Effector memory CD4-positive, alpha-beta T cell (primary cell): ENCODE measurements at places on chromosomes 16 and 17.

GRCh38 chr16:79991969-79992368 lies 391.4 kb upstream of the MAF start:
- H3K27me3 ChIP-seq, result no peaks in the 10 kb centered on the region
- H3K27ac ChIP-seq, result no peak overlapping the region
- H3K4me1 ChIP-seq, result no peaks in the 10 kb centered on the region
- no peaks in the 10 kb centered on the region for H3K36me3 ChIP-seq
- H3K4me3 ChIP-seq, result no peak overlapping the region
- no peak for DNase-seq

DNA sequence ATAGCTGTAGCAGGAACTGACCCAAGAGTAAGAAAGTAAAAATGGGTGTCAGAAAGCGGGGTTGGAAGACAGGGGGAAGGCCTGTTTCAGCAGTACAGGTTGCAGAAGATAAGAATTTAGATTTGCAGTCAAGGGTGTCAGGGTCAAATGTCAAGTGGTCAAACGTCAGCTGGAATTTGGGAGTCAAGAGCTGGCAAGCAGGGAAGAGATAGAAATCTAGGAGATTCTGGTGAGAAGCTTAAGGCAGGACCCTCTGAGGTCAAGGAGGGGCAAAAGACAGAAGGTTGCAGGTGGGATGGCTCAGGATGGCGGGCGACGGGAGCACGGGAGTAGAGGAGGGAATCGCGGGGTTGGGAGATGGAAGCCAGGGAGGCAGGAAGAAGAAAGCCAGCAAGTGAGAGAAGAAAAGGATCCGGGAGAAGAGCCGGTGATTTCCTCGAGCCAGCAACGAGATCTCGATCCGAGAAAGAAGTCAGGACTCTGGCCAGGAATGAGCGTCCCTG lies 335 bp downstream of the SLC25A35 start:
- H3K4me3 ChIP-seq, result peak overlapping the region; percentile 81
- no peaks in the 10 kb centered on the region for H3K27me3 ChIP-seq

GRCh38 chr16:2019518-2019920 lies at the start of gene NPW:
NPW (plus strand) TSS chr16:2019785.
- no peak within 1 kb of the TSS for H3K4me3 ChIP-seq
- H3K27me3 ChIP-seq, result peaks cover 20% of the 10 kb centered on the region
- no peaks in the 10 kb centered on the region for H3K36me3 ChIP-seq
- no peak within 1 kb of the TSS for H3K27ac ChIP-seq
- DNase-seq, result no peak
- peaks cover 22% of the 10 kb centered on the region for H3K4me1 ChIP-seq

DNA sequence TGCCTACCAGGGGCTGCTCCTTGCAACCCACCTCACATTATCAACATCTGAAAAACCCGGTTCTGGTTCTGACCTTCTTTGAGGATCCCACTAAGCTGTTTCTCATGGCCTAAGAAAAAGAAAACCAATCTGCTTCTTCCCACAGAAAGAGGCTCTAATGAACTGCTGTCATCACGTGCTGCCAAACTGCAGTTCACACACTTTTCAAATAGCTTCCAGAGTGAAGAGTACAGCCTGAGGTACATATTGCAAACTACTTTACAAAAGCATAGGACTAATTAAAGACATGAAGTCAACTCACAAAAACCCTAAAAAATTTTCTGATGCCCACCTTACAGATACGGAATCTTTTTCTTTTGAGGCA lies 36.7 kb downstream of the SMG6 start:
- peak overlapping the region; percentile 85 for H3K27ac ChIP-seq
- no peaks in the 10 kb centered on the region for H3K27me3 ChIP-seq
- peak overlapping the region; percentile 12 for H3K4me3 ChIP-seq
- H3K36me3 ChIP-seq, result no peaks in the 10 kb centered on the region
- no peak for DNase-seq

DNA sequence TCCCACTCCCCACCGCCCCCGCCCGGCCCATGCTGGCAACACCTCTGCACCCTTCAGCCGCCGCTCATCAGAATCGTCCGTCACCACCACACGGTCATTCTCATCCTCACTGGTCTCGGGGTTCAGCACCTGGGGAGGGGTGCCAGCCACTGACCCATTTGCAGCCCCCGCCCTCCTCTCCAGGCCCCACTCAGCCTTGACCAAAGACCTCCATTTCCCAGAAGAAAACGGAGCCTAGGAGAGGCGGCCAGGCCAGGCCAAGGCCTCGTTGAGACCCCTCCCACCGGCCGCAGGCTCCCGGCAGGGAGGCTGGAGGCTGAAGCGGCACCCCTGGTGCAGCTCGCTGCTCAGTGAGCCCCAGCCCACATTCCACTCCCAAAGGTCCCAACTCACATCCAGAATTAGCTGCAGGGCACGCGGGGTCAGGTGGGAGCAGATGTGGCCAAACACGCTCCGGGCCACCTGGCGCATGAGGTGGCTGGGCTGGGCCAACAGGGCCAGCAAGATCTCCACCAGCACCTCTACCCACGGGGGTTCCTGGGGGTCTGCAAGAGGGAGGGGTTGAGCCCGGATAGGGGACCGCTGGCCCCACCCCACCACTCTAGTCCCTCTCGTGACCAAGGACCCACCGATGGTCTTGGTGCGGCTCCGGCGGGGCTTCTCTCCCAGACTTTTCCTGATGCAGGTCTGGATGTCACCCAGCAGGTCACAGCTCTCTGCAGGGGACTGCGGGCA lies 9.8 kb downstream of the MYBBP1A start:
- no peaks in the 10 kb centered on the region for H3K4me1 ChIP-seq
- peaks cover 92% of the 10 kb centered on the region for H3K36me3 ChIP-seq
- no peaks in the 10 kb centered on the region for H3K27me3 ChIP-seq
- DNase-seq, result no peak

DNA sequence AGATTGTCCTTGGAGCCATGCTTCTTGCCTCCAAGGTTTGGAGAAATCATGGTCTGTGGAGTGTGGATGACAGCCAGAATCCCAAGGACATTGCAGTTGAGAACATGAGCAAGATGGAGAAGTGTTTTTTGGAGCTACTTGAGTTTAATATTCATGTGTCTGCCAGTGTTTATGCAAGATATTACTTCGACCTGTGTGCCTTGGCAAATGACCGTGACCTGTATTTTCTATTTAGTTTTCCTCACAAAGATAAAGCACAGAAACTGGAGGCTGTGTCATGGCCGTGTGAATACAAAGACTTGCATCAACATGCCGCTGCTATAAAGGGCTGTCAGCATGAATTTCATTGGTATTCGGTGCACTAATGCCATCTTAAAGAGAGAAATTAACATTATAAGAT lies 9.0 kb downstream of the GGA2 start:
- no peak overlapping the region for H3K4me3 ChIP-seq
- peaks cover 16% of the 10 kb centered on the region for H3K4me1 ChIP-seq
- no peak overlapping the region for H3K27ac ChIP-seq
- DNase-seq, result no peak
- peaks cover 3% of the 10 kb centered on the region for H3K36me3 ChIP-seq

DNA sequence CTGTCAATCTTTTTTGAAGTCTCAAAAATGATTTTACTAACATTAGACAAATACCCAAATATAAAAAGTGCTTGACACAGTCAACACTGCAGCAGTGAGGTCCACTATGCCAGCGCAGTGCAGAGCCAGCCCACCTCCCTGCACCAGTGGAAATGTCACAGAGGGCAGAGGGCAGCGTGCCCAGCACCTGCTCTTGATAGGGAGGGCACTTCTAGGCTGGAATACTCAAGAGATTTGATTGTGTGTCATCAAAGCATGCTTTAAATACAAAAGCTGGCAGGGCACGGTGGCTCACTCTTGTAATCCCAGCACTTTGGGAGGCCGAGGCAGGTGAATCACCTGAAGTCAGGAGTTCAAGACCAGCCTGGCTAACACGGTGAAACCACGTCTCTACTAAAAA lies 136.0 kb downstream of the ANKRD11 start:
- H3K27me3 ChIP-seq, result no peaks in the 10 kb centered on the region
- H3K4me1 ChIP-seq, result peaks cover 47% of the 10 kb centered on the region
- H3K36me3 ChIP-seq, result peaks cover 5% of the 10 kb centered on the region
- no peak overlapping the region for H3K27ac ChIP-seq
- no peak for DNase-seq

DNA sequence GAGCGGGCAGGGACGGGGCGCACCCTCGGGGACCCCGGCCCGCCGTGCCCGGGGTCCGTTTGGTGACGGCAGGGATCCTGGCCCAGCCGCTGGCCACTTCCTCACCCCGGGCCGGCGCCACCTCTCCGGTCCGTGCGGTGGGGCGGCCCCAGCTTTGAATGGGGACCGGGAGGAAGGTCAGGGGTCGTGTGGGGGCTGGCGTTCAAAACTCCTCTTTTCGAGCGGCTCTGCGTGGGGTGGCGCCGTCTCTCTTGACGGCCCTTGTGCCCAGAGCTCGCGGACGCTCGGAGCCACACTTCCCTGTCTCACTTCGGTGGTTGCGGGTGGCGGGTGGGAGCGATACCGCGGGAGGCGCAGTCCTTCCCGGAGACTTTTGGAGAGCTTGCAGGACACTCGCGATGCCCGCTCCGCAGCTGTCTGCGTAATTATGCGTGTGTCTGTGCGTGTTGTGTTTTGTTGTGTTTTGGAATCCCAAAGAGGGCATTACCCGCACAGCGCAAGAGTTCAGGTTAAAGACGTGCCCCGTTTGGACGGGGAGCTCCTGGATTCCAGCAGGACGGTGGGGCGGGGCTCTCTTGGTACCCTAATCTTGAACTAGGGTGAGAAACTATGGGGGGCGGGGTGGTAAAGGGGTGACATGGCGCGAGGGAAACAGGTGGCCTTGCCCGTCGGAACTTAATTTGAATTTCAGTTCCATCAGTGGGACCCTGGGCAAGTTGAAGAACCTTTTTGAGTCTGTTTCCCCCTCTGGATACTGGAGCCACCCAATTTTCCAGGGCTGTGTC lies 637 bp downstream of the PLCG2 start:
- DNase-seq, result no peak
- H3K27ac ChIP-seq, result no peak overlapping the region
- H3K4me3 ChIP-seq, result peak overlapping the region; percentile 26
- no peaks in the 10 kb centered on the region for H3K36me3 ChIP-seq
- peaks cover 10% of the 10 kb centered on the region for H3K27me3 ChIP-seq

GRCh38 chr17:51128076-51128475 lies 7.4 kb upstream of the SPAG9 start:
- no peaks in the 10 kb centered on the region for H3K4me1 ChIP-seq
- no peaks in the 10 kb centered on the region for H3K27me3 ChIP-seq
- H3K4me3 ChIP-seq, result no peak overlapping the region
- no peak for DNase-seq
- no peak overlapping the region for H3K27ac ChIP-seq

GRCh38 chr16:12833926-12834325 lies 30.2 kb upstream of the CPPED1 start:
- H3K27ac ChIP-seq, result no peak overlapping the region
- no peaks in the 10 kb centered on the region for H3K4me1 ChIP-seq
- H3K36me3 ChIP-seq, result no peaks in the 10 kb centered on the region

DNA sequence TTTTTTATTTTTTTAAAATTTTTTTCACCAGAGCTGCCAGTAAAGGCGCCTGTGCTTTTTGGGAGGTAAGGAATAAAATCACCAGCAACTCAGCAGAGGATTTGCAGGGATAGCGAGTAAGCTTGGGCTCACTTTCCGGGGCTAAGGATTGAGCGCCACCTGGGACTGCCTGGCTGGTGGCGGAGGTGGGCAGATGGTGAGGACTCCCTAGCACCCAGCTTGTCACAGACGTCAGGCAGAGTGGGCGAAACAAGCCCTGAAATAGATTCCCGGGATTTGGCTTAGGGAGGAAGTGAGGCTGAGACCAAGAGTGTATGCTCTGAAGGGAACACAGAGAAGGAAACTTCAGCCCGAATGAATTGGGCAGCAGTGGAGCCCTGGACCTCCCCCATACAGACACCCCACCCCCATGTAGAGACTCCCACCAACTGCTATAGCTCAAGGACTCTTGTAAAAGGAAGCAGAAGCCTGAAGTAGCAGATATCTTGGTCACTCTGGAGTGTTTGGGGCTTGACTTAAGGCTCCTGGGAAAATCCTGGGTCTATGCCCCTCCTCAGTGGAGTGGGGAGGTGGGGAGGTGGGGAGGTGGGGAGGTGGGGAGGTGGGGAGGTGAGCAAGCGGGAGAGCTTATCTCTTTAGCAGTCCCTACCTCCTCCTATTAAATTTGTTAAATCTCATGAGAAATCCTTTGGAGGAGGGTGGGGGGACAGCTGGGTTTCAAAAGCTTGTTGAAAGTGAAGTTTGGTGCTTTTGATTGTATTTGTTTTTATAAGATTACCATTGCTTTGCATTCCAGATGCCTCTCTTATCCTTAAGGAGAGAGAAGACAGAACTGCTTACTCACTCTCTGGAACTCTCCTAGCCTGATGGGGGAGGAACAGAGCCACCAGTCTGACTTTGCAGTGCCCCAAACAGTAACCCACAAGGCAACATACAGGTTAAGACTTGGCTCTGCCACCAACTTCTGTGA lies 8.2 kb downstream of the ARL4D start:
- no peaks in the 10 kb centered on the region for H3K4me1 ChIP-seq
- DNase-seq, result no peak
- H3K36me3 ChIP-seq, result no peaks in the 10 kb centered on the region
- no peaks in the 10 kb centered on the region for H3K27me3 ChIP-seq
- no peak overlapping the region for H3K27ac ChIP-seq
- H3K4me3 ChIP-seq, result no peak overlapping the region

DNA sequence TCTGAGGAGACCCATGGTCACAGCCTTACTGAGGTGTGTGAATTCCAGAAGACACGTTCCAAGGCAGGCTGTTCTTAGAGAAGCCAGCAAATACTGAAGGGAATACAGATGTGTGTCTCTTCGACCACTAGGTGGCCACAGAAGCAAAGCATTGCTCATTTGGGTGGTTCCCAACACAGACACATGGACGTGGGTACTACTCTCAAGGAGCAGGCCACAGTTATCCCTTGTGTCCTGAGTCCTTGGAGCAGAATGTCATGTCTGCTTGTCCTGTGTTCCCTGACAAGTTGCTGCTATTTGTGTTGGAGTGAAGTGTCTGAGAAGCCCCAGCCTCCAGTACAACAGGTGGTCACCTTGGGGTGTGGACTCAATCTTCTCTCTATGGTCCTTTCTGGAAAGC lies 30.3 kb downstream of the HMOX2 start:
- DNase-seq, result peak; percentile 51
- H3K36me3 ChIP-seq, result peaks cover 47% of the 10 kb centered on the region
- peaks cover 51% of the 10 kb centered on the region for H3K4me1 ChIP-seq
